ENCODE measurements at places on chromosomes 12 and 14.

- no peak for DNase-seq
Observed at GRCh38 chr12:15751741-15752140, 37.4 kb downstream of the EPS8 start.

- no peak for DNase-seq
Observed at GRCh38 chr14:92974541-92975345, 51.8 kb downstream of the CHGA start.

DNA sequence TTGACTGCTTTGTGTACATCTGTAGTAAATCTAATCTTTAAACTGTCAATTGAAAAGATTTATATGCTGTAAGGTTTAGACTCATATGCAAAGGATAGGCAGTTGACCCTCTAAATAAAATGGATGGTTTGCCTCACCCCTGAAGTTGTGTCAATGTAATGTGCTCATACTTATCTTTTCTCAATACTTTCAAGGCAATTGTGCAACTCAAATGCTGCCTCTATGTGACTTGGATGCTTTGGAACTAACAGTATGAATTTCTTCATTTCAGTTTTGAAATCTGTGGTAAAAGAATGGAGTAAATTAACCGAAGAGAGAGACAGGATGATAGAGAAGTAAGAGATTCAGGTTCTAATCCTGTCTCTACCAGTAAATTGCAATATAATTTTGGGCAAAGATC is 9.7 kb downstream of the PDE6H start:
- DNase-seq: no peak

DNA sequence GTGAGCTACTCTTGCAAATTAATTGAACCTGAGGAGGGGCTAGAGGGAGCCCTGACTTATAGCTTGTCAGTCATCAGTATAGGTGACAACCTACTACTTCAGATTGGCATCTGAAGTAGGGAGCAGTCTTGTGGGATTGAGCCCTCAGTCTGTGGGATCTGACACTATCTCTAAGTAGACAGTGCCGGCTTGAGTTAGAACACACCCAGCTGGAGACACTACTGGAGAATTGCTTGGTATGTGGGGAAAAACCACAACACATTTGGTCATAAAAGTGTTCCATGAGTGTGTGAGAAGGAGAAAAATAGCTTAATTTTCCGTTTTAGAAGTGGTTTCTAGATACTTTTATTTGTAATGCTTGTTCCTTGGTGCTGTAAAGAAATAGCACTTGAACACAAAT is 30.5 kb upstream of the DDHD1 start:
- no peak for DNase-seq

GRCh38 chr12:110750784-110751461 is 8.2 kb upstream of the PPP1CC start:
- no peak for DNase-seq

DNA sequence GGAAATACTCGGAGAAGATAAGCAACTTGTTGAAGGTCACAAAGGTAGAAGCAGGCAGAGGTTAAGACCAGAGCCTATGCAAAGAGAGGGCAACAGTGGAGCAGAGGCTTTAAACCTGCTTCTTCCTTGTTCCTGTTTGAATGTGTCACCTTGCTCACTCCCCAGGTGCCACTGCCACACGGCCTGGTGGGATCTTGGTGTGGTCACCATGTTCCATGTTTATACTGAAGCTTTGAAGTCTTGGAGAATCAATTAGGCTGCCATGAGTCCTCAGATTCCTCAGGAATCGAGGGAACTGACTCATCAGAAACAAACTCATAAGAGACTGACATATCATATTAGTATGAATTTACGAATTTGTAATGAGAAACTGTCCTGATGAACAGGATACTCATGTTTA is 46.8 kb downstream of the IQSEC3 start:
- DNase-seq: no peak

DNA sequence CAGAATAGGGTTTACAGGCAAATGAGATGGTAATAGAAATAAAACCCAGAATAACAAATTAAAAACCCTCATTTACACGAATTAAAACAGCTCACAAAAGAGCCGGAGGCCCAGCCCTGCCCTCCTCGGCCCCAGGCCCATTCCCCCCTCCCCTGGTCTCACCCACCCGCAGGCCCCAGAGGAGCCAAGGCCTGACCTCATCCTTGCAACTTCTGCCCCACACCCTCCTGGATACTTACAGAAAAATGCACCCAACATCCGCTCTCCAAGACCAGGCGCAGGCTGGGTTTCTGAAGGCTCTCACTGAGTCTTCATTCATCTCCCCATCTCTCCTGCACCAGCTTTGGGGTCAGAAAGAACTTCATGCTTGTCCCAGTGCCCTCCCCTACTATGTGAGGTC is 16.2 kb upstream of the VSX2 start:
- no peak for DNase-seq

DNA sequence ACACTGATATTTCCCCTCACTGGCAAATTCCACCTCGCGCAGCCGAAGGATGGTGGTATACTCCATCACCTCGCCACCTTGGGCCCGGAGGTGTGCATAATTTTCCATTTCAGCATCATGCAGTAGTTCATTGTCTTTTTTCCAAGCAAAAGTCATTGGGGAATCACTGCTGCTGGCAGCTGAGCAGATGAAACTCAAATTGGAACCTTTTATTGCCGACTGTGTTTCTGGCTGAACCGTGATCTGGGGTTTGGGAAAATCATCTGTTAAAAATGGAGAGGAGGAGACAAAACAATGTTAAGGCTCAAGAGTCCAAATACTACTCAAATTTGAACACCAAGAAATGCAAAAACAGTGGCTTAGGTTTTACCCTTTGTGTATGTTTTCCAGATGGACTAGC is 39.7 kb downstream of the LRIG3 start:
- no peak for DNase-seq

DNA sequence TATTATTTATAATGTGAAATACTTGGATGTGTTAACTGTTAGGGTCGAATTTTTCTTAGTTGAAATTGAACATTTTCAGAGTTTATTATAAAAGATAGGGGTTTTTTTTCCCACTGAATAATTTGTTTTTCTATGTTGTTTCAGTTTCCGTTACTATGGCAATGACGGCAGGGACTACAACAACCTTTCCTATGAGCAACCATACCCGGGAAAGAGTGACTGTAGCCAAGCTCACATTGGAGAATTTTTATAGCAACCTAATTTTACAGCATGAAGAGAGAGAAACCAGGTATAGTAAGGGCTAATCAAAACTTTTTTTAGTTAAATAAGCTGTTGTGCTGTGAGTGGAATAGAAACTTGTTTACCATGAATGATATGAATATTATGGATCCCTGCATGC is 35.1 kb upstream of the BMAL2 start:
- no peak for DNase-seq

DNA sequence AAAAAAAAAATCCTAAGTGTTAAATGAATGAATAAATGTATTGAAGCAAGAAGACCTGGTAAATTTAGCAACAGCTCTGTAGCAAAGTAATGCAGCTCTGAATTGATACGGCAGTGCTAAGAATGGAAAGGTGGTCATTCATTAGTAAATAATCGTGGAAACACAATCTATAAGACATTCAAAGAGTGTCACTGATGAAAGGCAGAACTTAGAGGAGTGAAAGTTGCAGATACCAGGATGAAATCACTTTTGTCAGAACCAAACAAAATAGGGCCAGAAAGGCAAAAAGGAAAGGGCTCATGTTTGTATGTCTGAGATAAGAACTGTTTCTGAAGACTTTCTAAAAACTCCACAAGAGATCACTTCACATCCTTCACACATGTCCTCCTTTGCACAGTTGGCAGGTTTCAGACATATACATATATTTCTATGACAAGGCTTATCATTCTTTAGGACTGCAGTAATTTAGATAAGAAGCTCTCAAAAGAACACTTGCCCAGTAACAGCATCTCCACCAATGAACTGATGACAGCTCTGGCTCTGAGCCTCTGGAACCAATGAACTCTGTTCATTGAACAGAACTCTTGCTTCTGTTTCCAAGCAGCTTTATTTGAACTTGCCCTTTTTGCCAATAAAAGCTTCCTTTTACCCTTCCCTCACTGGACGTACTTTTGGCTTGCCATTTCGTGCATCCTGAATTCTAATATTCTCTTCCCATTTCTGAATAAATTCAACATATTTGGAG is 4.2 kb upstream of the LRR1 start:
- no peak for DNase-seq

- DNase-seq: no peak
Observed at GRCh38 chr12:62259631-62259992, 592 bp upstream of the USP15 start.

DNA sequence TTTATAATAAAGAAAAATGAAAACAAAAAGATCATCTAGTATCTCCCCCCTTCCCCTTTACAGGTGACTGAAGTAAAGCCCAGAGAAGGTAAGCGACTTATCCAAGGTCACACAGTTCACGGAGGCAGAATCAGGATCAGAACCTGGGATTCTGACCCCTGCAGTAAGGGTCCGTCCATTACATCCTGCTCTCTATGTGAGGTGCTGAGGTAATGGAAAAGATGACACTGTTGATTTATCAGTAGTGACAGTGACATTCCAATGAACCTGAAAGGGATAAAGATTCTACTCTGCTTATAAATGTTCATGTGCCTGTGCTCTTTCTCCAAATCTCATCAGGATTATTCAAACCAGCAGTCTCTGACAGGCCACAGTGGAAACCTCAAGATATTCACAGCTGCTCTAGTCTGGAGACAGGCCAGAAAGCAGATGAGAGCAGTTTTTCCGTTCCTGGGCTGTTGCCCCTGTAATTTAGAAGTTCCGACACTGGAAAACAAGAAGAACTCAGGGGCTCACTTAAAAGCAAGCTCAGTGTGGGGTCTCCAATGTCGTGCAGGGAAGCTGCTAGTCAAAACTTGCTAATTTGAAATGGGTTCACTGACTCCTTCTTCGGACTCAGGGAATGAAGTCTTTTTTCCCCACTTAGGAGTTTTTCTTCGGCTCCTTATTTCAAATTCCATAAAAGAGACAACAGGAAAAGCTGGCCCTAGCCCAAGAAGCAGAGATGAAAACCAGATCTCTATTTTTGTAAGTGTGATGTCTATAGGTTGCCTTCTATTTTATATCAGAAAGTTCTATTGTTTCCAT is 131.8 kb upstream of the EEA1 start:
- DNase-seq: no peak

DNA sequence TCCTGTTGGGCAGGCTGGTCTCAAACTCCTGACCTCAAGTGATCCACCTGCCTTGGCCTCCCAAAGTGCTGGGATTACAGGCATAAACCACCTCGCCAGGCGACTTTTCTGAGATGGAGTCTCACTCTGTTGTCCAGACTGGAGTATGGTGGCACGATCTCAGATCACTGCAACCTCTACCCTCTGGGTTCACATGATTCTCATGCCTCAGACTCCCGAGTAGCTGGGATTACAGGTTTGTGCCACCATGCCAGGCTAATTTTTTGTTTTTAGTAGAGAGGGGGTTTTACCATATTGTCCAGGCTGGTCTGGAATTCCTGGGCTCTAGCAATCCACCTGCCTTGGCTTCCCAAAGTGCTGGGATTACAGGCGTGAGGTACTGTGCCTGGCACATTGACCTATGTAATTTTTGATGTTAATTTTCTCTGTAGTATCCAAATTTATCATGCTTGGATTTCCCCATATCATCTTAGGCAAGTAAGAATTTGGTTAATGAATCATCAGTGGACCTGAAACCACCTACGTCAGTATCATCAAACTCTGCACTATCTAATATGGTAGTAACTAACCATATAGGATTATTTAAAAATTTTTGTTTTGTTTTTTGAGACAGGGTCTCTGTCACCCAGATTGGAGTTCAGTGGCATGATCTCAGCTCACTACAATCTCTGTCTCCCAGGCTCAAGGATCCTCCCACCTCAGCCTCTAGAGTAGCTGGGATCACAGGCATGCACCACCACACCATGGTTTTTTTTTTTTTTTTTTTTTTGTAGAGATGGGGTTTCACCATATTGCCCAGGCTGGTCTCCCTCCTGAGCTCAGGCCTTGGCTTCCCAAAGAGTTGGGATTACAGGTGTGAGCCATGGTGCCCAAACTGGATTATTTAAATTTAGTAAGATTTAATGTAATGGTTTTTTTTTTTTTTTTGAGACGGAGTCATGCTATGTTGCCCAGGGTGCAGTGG is 11.9 kb upstream of the ATP5F1B start:
- no peak for DNase-seq

- DNase-seq: peak; percentile 67
Observed at GRCh38 chr14:52267501-52268278, at the start of gene PTGDR. Gene PTGDR (plus strand): TSS chr14:52267698. CDS start chr14:52267815, 117 bp downstream.

DNA sequence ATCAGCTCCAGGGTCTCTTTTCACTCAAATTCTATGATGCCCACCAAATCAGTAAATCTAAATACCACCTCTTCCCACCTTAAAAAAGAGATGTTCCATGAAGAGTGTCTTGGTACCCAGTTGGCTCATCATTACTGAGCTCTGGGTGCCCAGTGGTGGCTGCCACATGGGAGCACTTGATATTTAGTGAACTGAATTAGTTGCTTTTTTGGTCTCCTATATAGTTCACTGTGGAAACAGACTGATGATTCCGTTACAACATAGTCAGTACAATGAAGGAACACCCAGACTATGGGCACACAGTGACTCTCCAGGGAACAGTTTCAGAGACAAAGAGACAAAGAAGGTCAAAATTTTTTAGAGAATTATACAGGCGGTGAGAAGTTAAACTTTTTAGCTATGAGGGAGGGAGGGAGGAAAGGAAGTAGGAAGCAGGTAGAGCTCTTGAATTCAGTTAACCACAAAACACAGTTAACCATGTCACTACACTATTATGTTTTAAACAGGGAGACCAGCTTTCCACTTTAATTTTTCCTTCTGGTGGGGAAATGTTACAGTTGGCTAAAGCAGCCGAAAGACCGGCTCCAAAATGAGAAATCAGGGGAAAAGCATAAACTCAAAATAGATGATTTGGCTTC is 14.6 kb upstream of the YY1 start:
- DNase-seq: no peak

DNA sequence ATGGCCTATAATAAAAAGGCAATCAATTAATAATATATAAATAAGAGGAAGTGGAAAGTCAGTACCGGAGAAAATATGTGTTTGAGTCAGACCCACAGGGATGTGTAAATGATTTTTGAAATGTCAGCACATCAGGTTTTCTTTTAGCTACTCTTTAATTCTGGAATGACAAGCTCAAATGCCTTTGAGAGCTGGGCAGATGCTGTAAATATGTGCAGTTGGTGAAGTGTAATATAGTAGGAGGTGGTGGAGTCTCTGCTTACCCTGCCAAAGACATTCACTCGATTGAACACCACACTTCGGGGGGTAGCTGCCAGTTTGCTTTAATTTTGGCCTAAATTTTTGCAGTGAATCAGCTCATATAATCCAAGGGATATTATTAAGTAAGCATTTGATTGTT is 93.0 kb downstream of the PLEKHA5 start:
- DNase-seq: no peak
